ENCODE measurements at places on chromosomes 5 and 9. TPM values are rescaled to one million over a fixed set of nuclear protein-coding genes. Genes with fewer than 3 reads are reported as not detected.

The CXCL14 gene
- total RNA-seq: not detected

The AJM1 gene
- 0.61 TPM for total RNA-seq

The JAKMIP2 gene
- total RNA-seq: not detected

The TMOD1 gene
- 1.9 TPM for total RNA-seq

The UQCRQ gene
- total RNA-seq: 89.7 TPM

The KCNN2 gene
- not detected for total RNA-seq

All from epithelial cell of umbilical artery (primary cell).